ENCODE measurements at places on chromosomes 2 and 18.

DNA sequence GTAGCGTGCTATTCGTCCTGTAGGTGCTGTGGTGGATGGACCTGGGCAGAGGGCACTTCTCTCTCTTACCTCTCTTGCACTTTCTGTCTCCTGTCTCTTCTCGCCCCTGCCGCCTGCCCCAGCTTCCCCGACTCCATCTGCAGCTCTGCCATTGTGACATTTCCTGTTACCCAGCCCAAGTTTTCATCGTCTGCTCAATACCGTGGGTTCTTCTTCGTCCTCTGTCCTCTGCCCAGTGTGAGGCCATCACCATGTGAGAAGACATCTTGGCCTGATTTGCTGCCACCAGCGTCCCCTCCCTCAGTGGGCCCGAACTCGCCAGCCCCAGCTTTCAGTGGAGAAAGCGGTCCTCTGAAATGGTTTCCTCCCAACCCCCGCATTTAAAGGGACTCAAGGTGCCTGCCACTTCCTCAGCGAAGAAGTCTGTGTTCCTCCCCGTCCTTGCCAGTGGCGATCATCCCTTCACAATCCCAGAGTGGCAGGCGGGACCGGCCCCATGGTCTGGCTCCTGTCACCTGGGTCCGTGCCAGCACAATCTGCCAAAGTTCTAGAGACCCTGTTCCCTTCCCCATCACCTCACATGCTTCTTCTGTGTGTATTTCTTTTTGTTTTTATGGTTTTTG, 18.0 kb downstream of the TGOLN2 start:
- DNase-seq, result peak; percentile 44

- DNase-seq, result no peak
These were observed 5.7 kb downstream of the SMC6 start for GRCh38 chr2:17747684-17748452.

- DNase-seq, result peak; percentile 43
These were observed 49.3 kb downstream of the CD226 start for GRCh38 chr18:69898241-69898861.

DNA sequence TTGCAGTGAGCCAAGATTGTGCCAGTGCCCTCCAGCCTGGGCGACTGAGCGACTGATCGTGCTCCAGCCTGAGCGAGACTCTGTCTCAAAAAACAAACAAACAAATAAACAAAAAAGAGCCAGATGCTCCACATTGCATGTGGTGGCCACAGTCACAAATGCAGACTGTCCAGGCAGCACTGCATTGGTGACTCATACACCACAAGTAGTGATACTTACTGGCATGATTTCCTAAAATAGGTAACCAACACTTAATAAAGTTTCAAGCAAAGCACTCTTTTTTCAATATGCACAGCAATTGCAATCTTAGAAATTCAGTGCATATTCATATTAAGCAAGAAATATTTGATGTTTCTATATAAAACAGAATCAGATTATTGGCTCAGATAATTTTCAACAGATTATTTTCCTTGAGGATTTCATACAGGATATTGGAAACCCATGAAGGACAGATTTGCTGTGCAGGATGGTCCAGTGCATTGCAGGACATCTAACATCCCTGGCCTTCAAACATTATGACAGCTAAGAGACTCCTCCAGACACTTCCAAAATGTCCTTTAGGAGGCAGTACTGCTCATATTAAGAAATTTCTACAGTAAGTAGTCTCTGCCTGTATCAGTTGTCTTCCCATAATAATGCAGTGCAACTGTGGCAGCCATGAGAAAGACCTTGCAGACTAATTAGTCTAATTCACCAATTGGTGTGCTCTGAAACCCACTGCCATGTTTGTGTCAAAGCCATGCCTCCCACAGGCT, 10.5 kb upstream of the SLC1A4 start:
- DNase-seq, result no peak

- no peak for DNase-seq
These were observed 15.7 kb downstream of the GPC1 start for GRCh38 chr2:240451108-240451611.

GRCh38 chr2:189022492-189022891, 48.3 kb downstream of the COL3A1 start:
- no peak for DNase-seq

- no peak for DNase-seq
These were observed 35.4 kb downstream of the DGKD start for GRCh38 chr2:233389601-233390125.

- no peak for DNase-seq
These were observed 35.8 kb downstream of the KATNAL2 start for GRCh38 chr18:46953195-46953594.

DNA sequence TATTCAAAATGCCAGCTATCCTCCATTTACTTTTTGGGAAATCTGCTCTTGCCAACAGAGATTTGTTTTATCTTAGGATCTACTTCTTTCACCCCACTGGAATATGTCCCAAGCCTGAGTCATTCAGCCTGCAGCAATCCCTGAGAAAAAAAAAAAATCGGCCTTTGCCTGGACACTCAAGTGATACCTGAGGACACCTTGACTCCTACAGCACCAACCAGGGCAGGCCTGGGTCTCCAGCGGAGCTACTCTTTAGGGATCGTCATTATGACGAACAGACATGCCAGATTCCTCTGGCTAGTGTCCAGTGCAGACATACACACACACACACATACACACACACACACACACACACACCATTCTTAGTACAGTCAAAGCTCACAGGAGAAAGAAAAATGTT, 2.2 kb upstream of the UGT1A6 start:
- DNase-seq, result no peak

DNA sequence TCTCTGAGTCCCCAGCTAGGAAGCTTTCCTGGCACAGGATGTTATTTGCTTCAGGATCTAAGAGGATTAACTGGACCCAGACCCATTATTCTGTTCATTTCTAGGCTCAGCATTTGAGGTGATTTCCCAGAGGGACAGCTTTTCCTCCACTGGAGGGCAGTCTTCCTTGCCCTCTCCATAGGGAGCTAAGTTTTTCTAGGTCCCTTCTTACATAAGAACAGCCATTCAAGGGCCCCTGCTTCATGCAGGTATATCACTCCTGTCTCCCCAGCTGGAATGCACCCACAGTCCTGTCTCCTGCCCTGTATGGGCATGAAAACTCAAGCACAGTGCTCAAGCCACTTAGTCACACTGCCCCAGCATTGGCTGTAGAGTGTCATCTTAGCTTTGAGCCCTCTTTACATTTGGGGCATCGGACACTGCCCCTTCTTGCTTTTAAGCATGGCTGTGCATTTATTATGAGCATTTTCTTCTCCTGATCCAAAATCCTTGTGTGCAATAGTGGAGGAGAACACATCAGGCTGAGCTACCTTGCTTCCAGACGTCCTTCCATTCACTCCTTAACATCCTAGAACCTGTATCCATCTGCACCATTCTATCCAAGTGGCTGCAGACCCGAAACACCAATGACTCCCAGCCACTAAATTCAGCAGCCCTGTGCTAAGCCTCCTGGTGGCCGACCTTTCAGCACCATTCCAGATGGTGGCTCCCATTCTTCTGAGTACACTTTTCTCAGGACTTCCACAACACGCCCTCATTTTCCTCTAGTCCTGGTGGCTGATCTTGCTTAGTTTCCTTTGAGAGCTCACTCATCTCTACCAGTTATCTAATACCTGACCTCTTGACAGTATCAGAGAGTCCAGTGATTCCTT, 80.0 kb downstream of the COPS8 start:
- no peak for DNase-seq

DNA sequence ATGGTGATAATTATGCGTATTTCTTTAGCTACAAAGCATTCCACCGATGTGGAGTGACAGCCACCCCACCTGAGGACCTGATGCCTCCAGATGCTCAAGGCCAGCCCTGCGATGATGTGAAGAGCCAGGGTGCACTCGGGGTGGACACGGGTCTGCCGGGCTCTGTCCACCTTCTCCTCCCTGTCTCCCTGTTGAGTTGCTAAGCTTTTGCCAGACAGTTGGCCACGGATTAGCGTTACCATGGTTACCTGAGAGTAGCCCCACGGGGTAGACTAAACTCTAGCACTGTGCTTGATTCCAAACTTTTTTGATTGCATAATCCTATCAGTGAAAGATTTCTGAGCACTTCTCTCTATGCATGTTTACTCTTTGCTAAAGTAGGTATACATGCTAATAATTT, 86.2 kb downstream of the SMIM21 start:
- no peak for DNase-seq

DNA sequence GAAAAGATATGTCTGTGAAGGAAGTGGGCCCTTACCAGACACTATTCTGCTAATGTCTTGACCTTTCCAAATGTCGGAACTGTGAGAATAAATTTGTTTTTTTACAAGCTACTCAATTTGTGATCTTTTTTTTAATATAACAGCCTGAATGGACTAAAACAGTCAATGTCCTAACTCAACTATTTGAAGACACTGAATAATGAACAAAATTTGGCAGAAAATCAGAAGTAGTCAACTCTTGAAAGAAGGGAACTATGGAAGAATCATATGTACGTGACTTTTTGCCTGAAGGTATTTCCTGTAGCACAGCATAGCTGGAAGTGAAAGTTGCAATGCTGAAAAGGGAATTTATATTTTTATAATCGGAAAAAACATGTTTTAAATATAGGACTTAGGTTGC, 351.8 kb upstream of the TFPI start:
- no peak for DNase-seq

- no peak for DNase-seq
These were observed 122.1 kb upstream of the RBMS1 start for GRCh38 chr2:160615706-160616105.

DNA sequence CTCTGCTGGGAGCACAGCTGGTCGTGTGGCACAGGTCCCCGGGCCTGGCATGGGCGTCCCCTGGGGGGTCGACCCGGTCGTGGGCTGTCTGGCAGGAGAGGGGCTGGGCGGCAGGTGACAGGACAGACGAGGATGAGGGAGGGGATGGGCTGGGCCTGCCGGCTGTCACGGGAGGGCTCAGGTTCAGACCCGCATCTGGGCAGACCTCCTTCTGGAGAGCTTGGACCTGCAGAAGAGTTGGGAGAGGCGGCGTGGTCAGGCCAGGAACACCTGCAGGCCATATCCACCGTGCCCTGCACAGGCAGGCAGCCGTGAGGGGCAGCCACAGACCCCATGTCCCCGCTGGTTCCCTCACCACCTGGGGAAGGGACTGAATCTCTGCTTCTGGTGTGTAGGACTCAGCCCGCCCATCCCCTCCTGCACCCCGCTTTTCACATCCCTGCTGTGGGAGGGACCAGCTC, 25.5 kb downstream of the AQP12A start:
- no peak for DNase-seq

DNA sequence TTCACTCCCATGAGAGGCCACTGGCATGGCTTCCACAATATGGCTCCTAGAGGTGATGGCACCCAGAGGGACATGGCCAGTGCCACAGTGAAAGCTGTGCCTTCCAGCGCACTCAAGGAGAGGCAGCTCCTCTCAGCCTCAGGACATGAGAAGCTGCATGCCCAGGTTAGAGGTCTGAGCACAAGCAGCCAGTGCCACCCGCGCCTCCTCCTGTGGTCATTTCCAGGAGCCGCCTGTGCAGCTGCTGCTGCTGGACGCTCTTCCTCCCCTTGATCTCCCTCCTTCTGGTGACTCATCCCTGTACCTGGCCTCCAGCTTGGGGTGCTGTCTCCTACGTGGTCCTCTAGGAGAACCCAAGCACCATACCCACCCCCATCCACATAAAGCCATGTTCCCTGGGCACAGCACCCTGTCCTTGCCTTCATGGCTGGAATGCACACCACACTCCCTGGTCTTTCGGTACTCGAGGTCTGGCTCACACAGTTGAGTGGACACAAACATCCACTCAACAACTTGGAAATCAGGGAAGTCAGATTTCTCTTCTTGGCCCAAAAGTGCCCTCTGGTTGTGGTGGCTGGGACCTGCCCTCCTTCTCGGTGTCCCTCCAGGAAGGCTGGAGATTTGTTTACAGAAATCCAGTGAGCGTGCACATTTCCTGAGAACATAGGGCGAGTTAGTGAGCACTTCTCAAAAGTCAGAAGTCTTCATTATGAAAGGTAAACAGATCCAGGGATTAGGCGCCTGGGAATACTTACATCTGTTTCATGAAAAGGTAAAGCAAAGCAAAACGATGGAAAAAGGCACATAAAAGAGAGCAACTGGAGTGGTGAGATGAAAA, 96.7 kb downstream of the EIPR1 start:
- no peak for DNase-seq

DNA sequence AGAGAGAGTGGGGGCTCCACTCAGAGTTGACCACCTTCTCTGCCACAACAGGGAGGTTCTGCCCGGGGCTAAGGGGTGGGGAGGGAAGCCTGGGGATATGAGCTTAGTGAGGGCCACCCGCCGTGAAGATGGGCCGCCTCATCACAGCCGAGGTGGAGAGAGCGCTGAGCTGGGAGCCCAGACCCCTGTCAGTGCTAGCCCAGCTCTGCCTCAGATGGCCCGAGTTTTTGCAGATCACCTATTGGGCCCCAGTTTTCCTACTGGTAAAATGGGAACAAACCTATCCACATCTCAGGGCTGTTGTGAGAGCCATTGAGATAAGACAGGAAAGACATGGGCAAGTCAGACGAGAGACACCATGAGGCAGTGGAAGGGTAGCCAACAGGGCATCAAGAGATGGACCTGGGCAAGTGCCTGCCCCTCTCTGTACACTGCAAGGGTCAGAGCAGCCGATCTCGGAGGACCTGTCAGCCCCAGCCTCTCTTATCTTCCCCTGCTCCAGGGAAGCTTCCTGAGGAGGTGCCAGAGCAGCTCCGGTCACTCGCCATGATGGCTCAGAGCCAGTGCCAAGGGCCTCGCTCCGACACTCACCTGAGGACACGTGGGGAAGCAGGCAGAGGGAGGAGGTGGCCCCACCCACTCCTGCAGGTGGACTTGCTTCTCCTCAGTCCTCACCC, 88.9 kb downstream of the MCFD2 start:
- DNase-seq, result no peak

GRCh38 chr2:200408428-200409316, 101.2 kb downstream of the KCTD18 start:
- no peak for DNase-seq

DNA sequence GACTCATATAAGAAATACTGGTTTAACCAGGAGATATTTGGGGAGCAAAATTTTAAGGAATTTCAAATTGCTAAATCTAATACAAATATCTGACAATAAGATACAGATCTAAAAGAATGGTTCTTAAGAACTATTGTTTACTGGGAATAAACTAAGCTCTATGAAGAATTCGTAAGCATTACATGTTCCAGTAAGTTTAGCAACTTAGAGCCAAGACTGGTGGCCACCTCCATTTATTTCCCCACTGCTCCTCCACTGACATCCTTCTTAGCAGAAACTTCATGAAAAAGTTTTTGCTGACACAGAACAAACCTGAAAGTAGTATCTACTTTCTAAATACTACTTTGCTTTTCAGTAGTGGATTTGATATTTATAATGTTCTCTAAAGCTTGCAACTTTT, 83.0 kb downstream of the ACSL3 start:
- no peak for DNase-seq

DNA sequence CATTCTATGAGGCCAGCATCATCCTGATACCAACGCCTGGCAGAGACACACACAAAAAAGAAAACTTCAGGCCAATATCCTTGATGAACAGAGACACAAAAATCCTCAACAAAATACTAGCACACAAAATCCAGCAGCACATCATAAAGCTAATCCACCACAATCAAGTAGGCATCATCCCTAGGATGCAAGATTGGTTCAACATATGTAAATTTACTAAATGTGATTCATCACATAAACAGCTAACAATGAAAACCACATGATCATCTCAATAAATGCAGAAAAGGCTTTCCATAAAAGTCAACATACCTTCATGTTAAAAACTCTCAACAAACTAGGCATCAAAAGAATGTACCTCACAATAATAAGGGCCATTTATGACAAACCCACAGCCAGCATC, 65.3 kb downstream of the WDPCP start:
- DNase-seq, result no peak

- DNase-seq, result no peak
These were observed 508.1 kb upstream of the CHAC2 start for GRCh38 chr2:53259395-53260009.

- DNase-seq, result no peak
These were observed 139.4 kb downstream of the RNF152 start for GRCh38 chr18:61753373-61753772.

Measured in CD4-positive, alpha-beta T cell treated with Interleukin-17A for 4 hours (primary cell).